Fibroblast of skin of scalp (primary cell): ENCODE measurements at places on chromosomes 6 and 20.

DNA sequence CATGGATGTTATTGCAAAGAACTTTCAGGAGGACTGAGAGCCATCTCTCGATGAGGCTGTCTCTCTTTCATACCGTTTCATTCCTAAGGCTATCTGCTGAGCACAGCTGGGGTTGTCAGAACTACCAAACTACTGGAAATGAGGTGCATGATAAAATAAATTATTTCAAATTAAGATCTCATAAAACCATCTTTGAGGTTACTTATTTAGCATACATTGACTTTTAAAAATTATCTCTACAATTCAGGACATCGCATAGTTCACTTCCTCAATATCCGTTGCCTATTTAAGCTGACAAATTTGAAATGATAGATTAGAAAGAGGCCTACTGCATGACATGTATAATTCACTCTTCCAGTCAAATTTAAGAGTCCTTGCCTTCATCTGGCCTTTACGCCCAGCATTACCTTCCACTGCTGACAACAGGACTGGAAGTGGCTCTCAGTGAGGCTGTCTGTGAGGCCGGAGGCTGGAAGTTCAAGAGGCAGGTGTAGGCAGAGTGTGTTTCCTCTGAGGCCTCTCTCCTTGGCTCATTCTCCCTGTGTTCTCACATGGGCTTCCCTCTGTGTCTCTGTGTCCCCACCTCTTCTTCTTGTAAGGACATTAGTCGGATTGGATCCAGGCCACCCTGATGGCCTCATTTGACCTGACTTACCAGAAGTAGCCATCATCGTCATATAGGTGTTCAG lies 12.8 kb upstream of the DUSP22 start:
- DNase-seq = no peak

- peak; percentile 41 for DNase-seq
Measured at GRCh38 chr6:158322724-158323560, 10.7 kb downstream of the TULP4 start.

DNA sequence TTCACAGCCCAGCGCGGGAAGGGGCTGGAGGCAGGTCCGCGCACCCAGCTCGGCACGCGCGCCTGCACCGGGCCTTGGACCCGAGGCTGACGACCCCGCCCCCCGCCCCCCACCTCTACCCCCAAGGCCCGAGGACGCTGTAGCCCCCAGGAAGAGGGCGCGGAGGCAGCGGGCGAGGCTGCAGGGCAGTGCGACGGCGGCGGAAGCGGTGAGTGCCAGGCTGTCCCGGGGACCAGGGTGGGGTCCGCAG lies 1.2 kb downstream of the LIME1 start:
- DNase-seq = no peak

DNA sequence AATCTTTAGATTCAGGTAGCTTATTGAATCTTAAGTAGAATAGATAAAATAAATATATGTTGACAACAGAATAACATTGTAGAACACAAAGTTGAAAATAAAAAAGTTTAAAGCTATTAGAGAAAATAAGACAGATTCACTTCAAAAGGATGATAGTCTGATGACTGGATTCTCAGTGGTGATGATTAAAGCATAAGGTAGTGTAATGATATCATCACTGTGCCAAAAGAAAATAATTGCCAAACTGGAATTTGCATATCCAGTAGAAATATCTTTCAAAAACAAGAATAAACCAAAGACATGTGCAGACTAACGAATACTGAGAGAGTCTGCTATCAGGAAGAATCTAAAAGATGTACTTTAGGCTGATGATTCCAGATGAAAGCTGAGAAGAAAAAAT lies 30.2 kb downstream of the ENPP1 start:
- DNase-seq = no peak
